Astrocyte (in vitro differentiated cells and primary cell): ENCODE measurements at places on chromosomes 6 and 20.

GRCh38 chr20:30811885-30812671 lies 445.4 kb upstream of the DEFB115 start:
- no peak overlapping the region for H3K27ac ChIP-seq
- H3K27me3 ChIP-seq: no peaks in the 10 kb centered on the region
- peak overlapping the region; percentile 16 for H3K4me3 ChIP-seq
- H3K4me1 ChIP-seq: no peaks in the 10 kb centered on the region
- H3K36me3 ChIP-seq: no peaks in the 10 kb centered on the region

DNA sequence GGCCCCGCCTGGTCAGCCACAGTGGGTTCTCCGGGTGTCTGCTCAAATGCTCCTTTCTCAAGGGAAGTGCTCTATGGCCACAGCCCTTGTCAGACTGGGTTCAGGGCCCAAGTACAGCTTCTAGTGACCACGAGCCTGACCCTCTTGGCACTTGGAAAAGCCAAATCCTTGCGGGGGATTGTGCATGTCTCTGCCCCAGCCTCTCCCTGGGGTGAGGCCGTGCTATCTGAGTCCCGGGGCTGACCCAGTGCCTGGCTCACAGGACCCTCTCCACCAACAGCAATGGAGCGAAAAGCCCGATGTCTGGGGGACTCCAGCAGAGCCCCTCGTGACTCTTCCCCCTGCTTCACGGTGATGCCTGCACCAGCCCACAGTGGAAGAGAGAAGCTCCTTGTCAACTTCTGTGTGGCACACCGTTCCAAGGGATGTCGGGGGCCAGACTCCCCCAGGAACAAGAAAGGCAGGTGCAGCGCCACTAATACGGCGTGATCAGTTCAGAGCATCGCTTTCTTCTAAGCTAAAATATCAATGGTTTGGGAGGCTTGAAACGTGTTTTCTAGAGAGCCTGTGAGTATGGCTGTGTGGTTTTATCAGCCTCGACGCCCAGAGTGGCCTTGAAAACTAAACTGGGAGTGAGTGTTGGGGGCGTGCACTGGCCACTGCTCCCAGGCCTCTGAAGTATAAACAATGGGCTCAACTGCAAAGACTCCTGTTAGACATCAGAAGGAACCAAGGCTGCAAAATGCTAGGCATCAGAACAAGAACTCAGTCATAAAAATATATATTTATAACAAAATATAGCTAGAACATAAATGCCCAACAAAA lies 51.9 kb downstream of the DLL1 start:
- no peaks in the 10 kb centered on the region for H3K36me3 ChIP-seq
- no peak for DNase-seq
- H3K4me3 ChIP-seq: no peak overlapping the region
- H3K4me1 ChIP-seq: no peaks in the 10 kb centered on the region
- no peak overlapping the region for H3K27ac ChIP-seq

DNA sequence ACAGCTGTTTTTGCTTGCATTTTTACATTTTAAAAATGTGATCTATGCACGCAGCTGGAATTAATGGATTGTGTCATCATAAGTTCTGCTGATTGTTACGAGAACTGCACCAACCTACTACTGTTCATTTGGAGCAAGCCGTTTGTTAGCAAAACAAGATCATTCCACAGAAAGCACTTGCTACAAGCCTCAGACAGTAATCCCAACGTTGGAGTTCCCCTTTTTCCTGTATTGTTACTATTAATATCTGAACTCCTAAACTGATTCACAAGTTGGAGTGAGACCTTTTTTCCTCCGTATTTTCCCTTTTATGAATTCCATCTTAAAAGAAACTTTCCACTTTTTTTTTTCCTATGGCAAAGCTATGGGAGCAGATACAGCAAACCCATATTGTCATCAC lies 3.5 kb downstream of the TENT5A start:
- H3K4me3 ChIP-seq: peak overlapping the region; percentile 26
- H3K36me3 ChIP-seq: peaks cover 4% of the 10 kb centered on the region
- no peak for DNase-seq
- peaks cover 13% of the 10 kb centered on the region for H3K4me1 ChIP-seq

- DNase-seq: no peak
- no peaks in the 10 kb centered on the region for H3K4me1 ChIP-seq
- H3K27me3 ChIP-seq: no peaks in the 10 kb centered on the region
- no peak overlapping the region for H3K4me3 ChIP-seq
Measured at GRCh38 chr6:157162766-157163433, 160.4 kb downstream of the TMEM242 start.

- no peak overlapping the region for H3K27ac ChIP-seq
- H3K36me3 ChIP-seq: no peaks in the 10 kb centered on the region
- H3K27me3 ChIP-seq: no peaks in the 10 kb centered on the region
- H3K4me1 ChIP-seq: peaks cover 9% of the 10 kb centered on the region
Measured at GRCh38 chr20:34332262-34332920, 29.2 kb upstream of the AHCY start.

GRCh38 chr6:145017516-145017915 lies 717.8 kb downstream of the EPM2A start:
- no peaks in the 10 kb centered on the region for H3K27me3 ChIP-seq
- H3K36me3 ChIP-seq: no peaks in the 10 kb centered on the region
- H3K4me3 ChIP-seq: no peak overlapping the region
- H3K4me1 ChIP-seq: peaks cover 9% of the 10 kb centered on the region
- no peak overlapping the region for H3K27ac ChIP-seq
- DNase-seq: no peak

DNA sequence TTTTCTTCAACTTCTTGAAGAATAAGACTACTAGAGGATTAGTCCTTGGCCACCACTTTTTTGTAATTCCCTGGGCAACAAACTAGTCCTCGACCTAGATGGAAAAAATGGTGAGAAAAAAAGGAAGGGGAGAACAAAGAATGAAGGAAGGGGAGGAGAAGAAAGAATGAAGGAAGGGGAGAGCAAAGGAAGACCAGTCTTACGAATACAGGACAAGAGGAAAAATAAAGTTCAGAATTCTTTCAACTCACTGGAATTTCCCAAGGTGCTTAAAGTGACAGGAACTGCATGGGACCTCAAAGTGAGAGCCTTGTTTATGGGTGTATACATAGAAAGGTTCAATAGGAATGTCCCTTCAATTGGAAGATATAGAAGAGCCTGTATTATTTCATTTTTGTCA lies 509.3 kb upstream of the JARID2 start:
- H3K4me1 ChIP-seq: peaks cover 36% of the 10 kb centered on the region
- DNase-seq: no peak
- H3K36me3 ChIP-seq: no peaks in the 10 kb centered on the region

DNA sequence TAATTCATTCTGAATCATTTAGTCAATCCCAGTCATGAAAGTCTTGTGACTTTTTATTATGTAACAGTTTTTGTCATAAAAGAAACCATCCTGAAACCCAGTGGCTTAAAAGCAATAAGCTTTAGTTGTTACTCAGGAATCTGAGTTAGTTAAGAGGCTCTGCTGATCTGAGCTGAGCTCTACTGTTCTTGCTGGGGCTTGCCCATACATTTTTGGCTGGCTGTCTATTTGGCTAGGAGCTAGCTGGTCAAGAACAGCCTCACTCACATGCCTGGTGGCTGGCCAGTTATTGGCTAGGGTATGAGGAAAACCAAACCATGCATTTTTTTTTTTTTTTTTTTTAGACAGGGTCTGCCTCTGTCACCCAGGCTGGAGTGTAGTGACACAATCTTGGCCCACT lies 10.6 kb downstream of the TCF21 start:
- no peaks in the 10 kb centered on the region for H3K36me3 ChIP-seq
- H3K27ac ChIP-seq: no peak overlapping the region
- no peak for DNase-seq
- H3K4me1 ChIP-seq: no peaks in the 10 kb centered on the region
- H3K27me3 ChIP-seq: peaks cover 60% of the 10 kb centered on the region
- no peak overlapping the region for H3K4me3 ChIP-seq

GRCh38 chr6:119620846-119621555 lies 271.4 kb upstream of the MAN1A1 start:
- peaks cover 5% of the 10 kb centered on the region for H3K4me1 ChIP-seq
- peak; percentile 95 for DNase-seq
- H3K36me3 ChIP-seq: no peaks in the 10 kb centered on the region
- peak overlapping the region; percentile 27 for H3K4me3 ChIP-seq
- H3K27me3 ChIP-seq: no peaks in the 10 kb centered on the region

DNA sequence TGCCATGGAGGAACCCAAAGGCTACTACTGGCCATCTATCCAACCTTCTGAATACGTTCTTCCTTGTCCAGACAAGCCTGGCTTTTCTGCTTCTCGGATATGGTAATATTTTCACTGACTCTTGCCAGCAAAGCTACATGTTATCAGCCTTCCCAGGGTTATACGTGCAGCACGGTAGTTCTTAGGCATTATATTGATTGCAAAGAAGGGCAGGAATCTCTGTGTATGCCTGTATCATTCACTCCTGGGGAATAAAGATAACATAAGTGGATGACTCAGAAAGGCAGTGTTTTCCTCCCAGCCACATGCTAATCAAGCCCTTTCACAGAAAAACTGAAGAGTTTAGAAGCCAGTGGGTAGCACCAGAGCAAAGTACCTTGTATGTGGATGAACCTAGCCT lies 98.7 kb downstream of the ADGRG6 start:
- peak; percentile 72 for DNase-seq
- no peak overlapping the region for H3K4me3 ChIP-seq
- H3K4me1 ChIP-seq: peaks cover 11% of the 10 kb centered on the region
- peak overlapping the region; percentile 27 for H3K27ac ChIP-seq

GRCh38 chr6:31585491-31585890 lies 586 bp upstream of the LST1 start:
- no peaks in the 10 kb centered on the region for H3K36me3 ChIP-seq
- H3K27me3 ChIP-seq: no peaks in the 10 kb centered on the region
- no peak for DNase-seq
- peaks cover 9% of the 10 kb centered on the region for H3K4me1 ChIP-seq

- H3K36me3 ChIP-seq: no peaks in the 10 kb centered on the region
- no peaks in the 10 kb centered on the region for H3K4me1 ChIP-seq
- no peak overlapping the region for H3K4me3 ChIP-seq
Measured at GRCh38 chr6:158387036-158387435, 74.8 kb downstream of the TULP4 start.

- DNase-seq: no peak
- no peak overlapping the region for H3K27ac ChIP-seq
- no peaks in the 10 kb centered on the region for H3K27me3 ChIP-seq
- H3K4me1 ChIP-seq: peaks cover 6% of the 10 kb centered on the region
- no peak overlapping the region for H3K4me3 ChIP-seq
- H3K36me3 ChIP-seq: no peaks in the 10 kb centered on the region
Measured at GRCh38 chr6:47237196-47237595, 72.5 kb downstream of the TNFRSF21 start.

DNA sequence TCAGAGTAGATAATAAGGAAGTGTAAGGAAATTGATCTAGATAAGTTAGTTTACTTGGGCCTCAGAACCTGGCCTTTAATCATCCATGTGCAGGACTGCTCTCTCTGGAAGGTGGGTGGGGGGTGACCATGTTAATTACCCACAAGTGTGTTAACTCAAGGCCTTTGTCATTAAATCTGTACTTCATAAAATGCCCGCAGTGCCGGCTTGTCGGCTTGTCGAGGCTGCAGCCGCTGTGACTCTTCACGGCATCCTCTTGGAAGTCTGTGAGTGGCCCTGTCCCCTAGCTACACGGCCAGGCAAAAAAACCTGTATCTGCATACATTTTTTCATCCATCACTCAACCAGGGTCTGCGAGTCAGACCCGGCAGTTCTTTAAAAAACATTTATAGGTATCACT lies 70.9 kb upstream of the ASCC3 start:
- DNase-seq: no peak
- H3K27me3 ChIP-seq: no peaks in the 10 kb centered on the region
- H3K36me3 ChIP-seq: no peaks in the 10 kb centered on the region
- no peaks in the 10 kb centered on the region for H3K4me1 ChIP-seq

DNA sequence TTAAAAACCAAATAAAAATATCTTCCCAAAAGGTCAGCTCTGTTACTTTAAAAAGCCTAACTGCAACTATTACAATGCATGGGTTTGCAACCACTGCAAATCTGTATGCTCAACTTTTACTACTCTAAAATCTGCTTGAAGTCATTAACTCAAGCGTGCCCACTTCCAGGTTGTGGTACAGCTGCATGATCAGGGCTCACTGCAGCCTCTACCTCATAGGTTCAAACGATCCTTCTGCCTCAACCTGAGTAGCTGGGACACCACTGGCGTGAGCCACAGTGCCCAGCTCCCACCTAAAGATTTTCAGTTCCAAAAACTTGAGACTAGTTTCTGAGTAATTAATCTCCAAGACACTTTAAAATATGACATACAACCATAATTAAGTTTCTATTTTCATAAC lies 8.2 kb downstream of the DIDO1 start:
- H3K4me3 ChIP-seq: no peak overlapping the region
- DNase-seq: no peak
- peaks cover 6% of the 10 kb centered on the region for H3K36me3 ChIP-seq
- H3K4me1 ChIP-seq: peaks cover 20% of the 10 kb centered on the region

GRCh38 chr20:46057856-46058598 lies 29.0 kb downstream of the SLC12A5 start:
- H3K4me3 ChIP-seq: peak overlapping the region; percentile 34
- H3K4me1 ChIP-seq: peaks cover 14% of the 10 kb centered on the region
- H3K36me3 ChIP-seq: peaks cover 6% of the 10 kb centered on the region
- H3K27ac ChIP-seq: no peak overlapping the region
- peak; percentile 10 for DNase-seq
- H3K27me3 ChIP-seq: peaks cover 10% of the 10 kb centered on the region

DNA sequence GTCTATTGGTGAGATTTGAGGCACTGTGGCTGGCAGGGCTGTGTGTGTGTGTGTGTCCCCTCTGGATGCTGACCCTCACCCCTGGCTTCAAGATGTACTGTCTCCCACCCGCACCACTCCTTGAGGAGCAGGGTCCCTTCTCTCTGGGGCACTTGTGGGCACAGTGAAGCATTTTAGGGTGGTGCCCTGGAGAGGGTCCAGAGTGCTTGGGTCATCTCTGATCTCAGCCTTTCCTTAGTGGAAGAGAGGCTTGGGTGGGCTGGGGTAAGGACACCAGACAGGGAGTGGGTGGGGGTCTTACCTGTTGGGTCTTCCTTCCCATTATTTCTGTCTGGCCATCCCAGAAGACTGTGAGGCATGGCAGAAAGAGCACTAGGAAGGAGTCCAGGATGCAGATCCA lies 66.1 kb downstream of the EFCAB8 start:
- H3K4me1 ChIP-seq: no peaks in the 10 kb centered on the region
- no peaks in the 10 kb centered on the region for H3K36me3 ChIP-seq
- H3K27me3 ChIP-seq: no peaks in the 10 kb centered on the region
- H3K27ac ChIP-seq: no peak overlapping the region

- no peak for DNase-seq
- no peak overlapping the region for H3K27ac ChIP-seq
- no peak overlapping the region for H3K4me3 ChIP-seq
- peaks cover 7% of the 10 kb centered on the region for H3K4me1 ChIP-seq
Measured at GRCh38 chr6:40413239-40413638, 173.9 kb downstream of the LRFN2 start.

- H3K27me3 ChIP-seq: no peaks in the 10 kb centered on the region
- no peak for DNase-seq
Measured at GRCh38 chr6:141218583-141218982, 914.1 kb upstream of the GJE1 start.

DNA sequence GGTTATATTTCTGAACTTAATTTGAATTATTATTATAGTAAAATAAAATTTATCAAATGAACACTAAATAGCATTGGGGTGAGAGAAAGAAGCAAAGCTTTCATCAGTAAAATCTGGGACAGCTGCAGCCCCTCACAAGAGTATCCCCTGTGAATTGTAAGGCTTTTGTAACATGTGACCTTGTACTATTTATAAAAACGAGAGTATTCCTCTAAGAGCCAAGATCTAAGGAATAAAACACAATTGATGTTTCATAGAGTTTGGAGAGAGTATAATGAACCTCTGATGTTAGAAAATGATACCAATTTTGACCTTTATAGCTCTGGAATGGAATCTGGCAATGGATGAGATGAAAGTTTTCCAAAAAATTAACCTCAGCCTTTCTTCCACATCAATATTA lies 617.2 kb upstream of the ID4 start:
- no peak overlapping the region for H3K4me3 ChIP-seq
- H3K36me3 ChIP-seq: no peaks in the 10 kb centered on the region
- no peaks in the 10 kb centered on the region for H3K4me1 ChIP-seq
- no peak for DNase-seq
- no peak overlapping the region for H3K27ac ChIP-seq
